ENCODE measurements at places on chromosomes 1 and 21. TPM values are rescaled to one million over a fixed set of nuclear protein-coding genes. Genes with fewer than 3 reads are reported as not detected.

Gene SH2D1B
- total RNA-seq = not detected

Gene CFAP298
- total RNA-seq = 31.3 TPM

Gene AMY1C
- total RNA-seq = not detected

Gene OVAAL
- not detected for total RNA-seq

Gene ICOSLG
- total RNA-seq = 0.13 TPM

Gene SLC6A9
- total RNA-seq = 5.3 TPM

All from aortic smooth muscle cell (primary cell).